Glutamatergic neuron (in vitro differentiated cells): ENCODE measurements at places on chromosomes 16 and 17. TPM values are rescaled to one million over a fixed set of nuclear protein-coding genes. Genes with fewer than 3 reads are reported as not detected.

Gene HOXB7
- 0.64 TPM for total RNA-seq

- DNase-seq: no peak
- peaks cover 2% of the 10 kb centered on the region for H3K27me3 ChIP-seq
- H3K4me1 ChIP-seq: peaks cover 6% of the 10 kb centered on the region
- H3K36me3 ChIP-seq: no peaks in the 10 kb centered on the region
- no peak overlapping the region for H3K27ac ChIP-seq
Observed at GRCh38 chr17:43936434-43936833, 5.8 kb downstream of the PPY start.

DNA sequence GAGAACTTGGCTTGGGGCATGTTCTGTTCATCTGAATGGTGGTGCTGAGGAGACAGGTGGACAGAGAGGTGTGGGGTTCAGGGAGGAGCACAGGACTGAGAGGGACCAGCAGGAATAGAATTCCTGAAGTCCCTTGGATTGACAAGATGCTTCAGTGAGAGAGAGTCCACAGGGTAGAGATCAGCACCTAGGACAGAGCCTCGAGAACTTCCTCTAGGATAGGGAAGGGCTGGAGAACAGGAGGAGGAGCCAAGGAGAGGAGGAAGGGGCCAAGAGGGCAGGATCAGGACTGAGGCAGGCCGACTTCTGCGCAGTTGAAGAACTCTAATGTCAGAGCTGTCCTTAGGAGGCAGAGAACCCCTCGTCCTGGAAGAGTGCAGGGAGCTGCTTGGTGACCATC, 138.4 kb downstream of the PRKCB start:
- H3K4me3 ChIP-seq: no peak overlapping the region
- peaks cover under 1% of the 10 kb centered on the region for H3K36me3 ChIP-seq
- peaks cover 10% of the 10 kb centered on the region for H3K27me3 ChIP-seq
- no peak overlapping the region for H3K27ac ChIP-seq
- DNase-seq: no peak

GRCh38 chr17:55661256-55661758, 61.4 kb downstream of the TMEM100 start:
- no peak for DNase-seq
- peaks cover 3% of the 10 kb centered on the region for H3K27me3 ChIP-seq
- H3K4me1 ChIP-seq: peaks cover 33% of the 10 kb centered on the region
- no peaks in the 10 kb centered on the region for H3K36me3 ChIP-seq

GRCh38 chr17:71342737-71343136, 778.1 kb upstream of the SOX9 start:
- DNase-seq: no peak
- no peak overlapping the region for H3K4me3 ChIP-seq
- H3K4me1 ChIP-seq: no peaks in the 10 kb centered on the region
- peaks cover 2% of the 10 kb centered on the region for H3K27me3 ChIP-seq
- H3K27ac ChIP-seq: no peak overlapping the region

- DNase-seq: no peak
- H3K4me1 ChIP-seq: no peaks in the 10 kb centered on the region
- H3K27me3 ChIP-seq: no peaks in the 10 kb centered on the region
- no peaks in the 10 kb centered on the region for H3K36me3 ChIP-seq
Observed at GRCh38 chr16:61564716-61565115, 471.5 kb downstream of the CDH8 start.

Gene VWA3A
- 0.17 TPM for total RNA-seq

DNA sequence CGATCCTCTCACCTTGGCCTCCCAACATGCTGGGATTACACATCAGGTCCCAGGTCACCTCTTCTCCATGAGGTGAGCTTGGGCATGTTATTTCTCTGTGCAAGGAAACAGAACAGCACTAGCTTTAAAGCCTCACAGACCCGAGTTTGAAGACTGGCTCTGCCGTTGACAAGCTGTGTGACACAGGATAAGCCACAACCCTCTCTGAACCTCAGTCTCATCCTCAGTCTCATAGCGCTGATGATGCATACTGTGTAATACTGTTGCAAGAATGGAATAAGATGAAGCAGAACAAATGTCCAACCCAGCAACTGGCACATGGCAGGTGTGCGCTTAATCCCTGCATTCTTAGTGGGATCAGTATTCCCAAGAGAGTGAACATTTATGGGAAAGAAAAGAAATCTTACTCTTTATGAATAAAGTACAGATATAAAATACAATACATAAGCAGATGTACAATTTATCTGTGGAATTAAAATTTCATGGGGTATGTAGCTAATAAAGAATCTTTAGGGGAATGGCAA, 43.5 kb downstream of the ABAT start:
- H3K27ac ChIP-seq: peak overlapping the region; percentile 33
- H3K27me3 ChIP-seq: peaks cover 2% of the 10 kb centered on the region
- DNase-seq: no peak
- peaks cover 12% of the 10 kb centered on the region for H3K4me1 ChIP-seq

Gene NPTX1
- total RNA-seq: 18.1 TPM

DNA sequence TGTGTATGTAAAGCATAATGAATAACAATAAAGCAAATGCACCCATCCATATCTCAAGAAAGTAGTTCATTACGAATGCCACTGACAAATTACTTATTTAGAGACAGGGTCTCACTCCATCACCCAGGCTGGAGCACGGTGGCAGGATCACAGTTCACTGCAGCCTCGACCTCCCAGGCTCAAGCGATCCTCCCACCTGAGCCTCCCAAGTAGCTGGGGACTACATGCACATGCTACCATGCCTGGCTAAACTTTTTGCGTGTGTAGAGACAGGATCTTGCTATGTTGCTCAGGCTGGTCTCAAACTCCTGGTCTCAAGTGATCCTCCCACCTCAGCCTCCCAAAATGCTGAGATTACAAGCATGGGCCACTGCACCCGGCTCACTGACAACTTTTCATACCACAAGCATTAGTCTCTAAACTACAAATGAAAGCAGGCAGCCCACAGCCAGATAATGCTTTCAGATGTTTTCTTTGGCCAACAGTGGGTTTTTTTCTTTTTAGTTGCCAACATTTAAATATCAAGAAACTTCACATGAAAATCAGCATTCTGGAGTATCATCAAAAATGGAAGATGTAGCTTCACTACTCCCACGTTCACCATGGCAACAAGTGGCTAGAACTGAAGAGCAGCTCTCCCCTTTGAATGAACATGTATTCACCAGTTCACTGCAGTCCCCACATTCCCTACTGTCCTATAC, 7.7 kb downstream of the ARHGAP17 start:
- H3K27me3 ChIP-seq: peaks cover 2% of the 10 kb centered on the region
- H3K4me1 ChIP-seq: peaks cover 28% of the 10 kb centered on the region
- no peak for DNase-seq

DNA sequence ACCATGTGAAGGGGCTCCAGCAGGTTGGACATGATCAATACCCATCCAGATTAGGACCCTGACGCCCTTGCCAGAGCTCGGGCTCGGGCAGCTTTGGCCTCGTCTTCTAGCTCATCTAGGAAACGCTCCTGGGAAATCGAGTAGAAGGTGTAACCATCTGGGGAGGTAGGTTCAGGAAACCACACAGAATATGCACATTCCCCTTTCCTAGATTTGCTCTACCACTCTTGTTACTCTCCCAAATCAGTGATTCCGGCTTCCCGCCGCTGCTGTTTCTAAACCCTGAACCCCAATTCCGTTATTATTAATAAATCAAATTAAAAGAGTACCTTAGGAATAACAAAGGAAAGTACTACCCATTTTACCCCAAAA, 507 bp downstream of the COA3 start:
- peaks cover 6% of the 10 kb centered on the region for H3K36me3 ChIP-seq
- H3K27me3 ChIP-seq: peaks cover 8% of the 10 kb centered on the region
- H3K27ac ChIP-seq: peak overlapping the region; percentile 85
- peak overlapping the region; percentile 93 for H3K4me3 ChIP-seq
- no peak for DNase-seq

Gene CHST5
- 0.64 TPM for total RNA-seq

- DNase-seq: no peak
- H3K4me1 ChIP-seq: peaks cover 2% of the 10 kb centered on the region
- H3K36me3 ChIP-seq: peaks cover 5% of the 10 kb centered on the region
- peaks cover 4% of the 10 kb centered on the region for H3K27me3 ChIP-seq
- peak overlapping the region; percentile 14 for H3K27ac ChIP-seq
- no peak overlapping the region for H3K4me3 ChIP-seq
Observed at GRCh38 chr17:2282297-2282873, 21.2 kb downstream of the SMG6 start.

Gene ASGR1
- 29.0 TPM for total RNA-seq

GRCh38 chr16:69328854-69329316, 1.5 kb downstream of the PDF start:
- H3K4me3 ChIP-seq: peak overlapping the region; percentile 88
- H3K27ac ChIP-seq: peak overlapping the region; percentile 76
- peaks cover 4% of the 10 kb centered on the region for H3K27me3 ChIP-seq
- DNase-seq: no peak

DNA sequence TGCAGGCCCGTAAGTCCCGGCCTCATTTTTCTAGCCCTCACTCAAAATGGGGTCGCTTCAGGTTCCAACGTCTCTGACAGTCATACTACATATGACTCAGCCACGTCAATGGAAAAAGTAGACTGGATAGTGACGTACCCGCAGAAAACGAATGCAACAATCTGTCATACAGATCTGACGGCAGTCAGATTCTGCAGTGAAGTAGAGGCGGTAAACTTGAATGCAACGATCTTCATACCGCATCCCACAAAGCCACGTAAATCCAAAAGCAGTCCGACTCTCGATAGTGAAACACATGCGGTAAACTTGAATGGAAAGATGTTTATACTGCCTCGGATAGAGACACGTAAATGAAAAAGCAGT, 38.4 kb upstream of the ARL4D start:
- no peaks in the 10 kb centered on the region for H3K4me1 ChIP-seq
- peaks cover 12% of the 10 kb centered on the region for H3K27me3 ChIP-seq
- no peak overlapping the region for H3K27ac ChIP-seq

DNA sequence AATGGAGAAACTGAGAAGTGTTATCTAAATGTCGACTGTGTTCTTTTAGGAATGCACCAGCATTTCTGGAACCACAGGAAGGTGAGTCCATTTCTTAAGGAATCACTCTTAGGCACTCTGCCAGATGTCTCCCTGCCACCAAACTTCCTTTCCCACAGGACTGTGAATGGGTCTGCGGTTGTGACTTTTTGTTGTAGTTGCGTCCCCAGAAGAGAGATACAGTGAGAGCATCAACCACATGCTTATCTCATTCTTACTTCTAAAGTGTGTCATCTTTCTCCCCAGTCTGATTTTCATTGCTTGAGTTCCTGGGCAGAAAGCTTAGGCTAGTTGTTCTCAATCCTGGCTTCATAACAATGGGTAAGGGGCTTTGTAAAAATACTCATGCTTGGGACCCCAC, 13.4 kb downstream of the ITPRIPL2 start:
- no peak for DNase-seq
- peak overlapping the region; percentile 39 for H3K27ac ChIP-seq
- H3K4me3 ChIP-seq: no peak overlapping the region

GRCh38 chr16:66444049-66444481, 17.0 kb downstream of the BEAN1 start:
- no peak overlapping the region for H3K27ac ChIP-seq
- H3K27me3 ChIP-seq: peaks cover 10% of the 10 kb centered on the region
- no peaks in the 10 kb centered on the region for H3K36me3 ChIP-seq

Gene TMEM88
- 23.7 TPM for total RNA-seq

DNA sequence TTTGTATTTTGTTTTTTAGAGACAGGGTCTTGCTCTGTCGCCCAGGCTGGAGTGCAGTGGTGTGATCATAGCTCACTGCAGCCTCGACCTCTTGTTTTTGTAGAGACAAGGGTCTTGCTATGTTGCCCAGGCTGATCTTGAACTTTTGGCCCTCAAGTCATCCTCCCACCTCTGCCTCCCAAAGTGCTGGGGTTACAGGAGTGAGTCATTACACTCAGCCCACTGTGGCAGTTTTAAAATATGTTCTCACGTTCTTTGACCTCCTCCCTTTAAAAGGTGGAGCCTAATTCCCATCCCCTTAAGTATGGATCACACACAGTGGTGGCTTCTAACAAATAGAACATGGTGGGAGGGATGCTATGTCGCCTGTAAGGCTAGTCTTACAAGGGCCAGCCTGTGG, 67.7 kb downstream of the ZDHHC7 start:
- no peak for DNase-seq
- no peaks in the 10 kb centered on the region for H3K4me1 ChIP-seq
- H3K27me3 ChIP-seq: peaks cover 9% of the 10 kb centered on the region
- peaks cover 4% of the 10 kb centered on the region for H3K36me3 ChIP-seq
- H3K4me3 ChIP-seq: no peak overlapping the region
- no peak overlapping the region for H3K27ac ChIP-seq

Gene TSPAN10
- not detected for total RNA-seq

DNA sequence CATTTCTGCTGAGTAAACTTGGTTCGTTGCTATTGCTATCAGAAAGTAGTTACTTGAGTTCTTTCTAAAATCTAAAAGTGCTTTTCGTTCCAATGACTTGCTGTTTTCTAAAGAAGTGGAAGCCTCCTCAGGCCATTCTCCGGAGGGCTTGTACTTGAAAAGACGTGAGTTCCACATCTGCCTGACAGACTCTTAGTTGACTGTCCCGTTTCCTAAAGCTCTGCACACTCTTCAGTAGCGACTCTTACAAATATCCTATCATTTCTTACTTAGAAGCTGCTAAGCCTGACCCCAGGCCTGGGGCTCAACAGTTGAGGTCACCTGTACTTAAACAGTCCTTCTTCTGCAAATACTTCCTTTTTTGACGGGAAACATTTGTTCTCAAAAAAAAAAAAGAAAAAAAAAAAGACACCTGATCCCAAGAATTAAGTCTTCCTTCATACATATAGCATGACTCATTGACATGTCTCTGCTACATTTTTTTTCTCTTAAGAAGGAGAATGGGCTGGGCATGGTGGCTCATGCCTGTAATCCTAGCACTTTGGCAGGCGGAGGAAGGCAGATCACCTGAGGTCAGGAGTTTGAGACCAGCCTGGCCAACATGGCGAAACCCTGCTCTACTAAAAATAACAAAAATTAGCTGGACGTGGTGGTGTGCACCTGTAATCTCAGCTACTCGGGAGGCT, 61.5 kb downstream of the DHRS7C start:
- peaks cover 4% of the 10 kb centered on the region for H3K27me3 ChIP-seq
- no peak overlapping the region for H3K4me3 ChIP-seq
- H3K4me1 ChIP-seq: peaks cover 11% of the 10 kb centered on the region

DNA sequence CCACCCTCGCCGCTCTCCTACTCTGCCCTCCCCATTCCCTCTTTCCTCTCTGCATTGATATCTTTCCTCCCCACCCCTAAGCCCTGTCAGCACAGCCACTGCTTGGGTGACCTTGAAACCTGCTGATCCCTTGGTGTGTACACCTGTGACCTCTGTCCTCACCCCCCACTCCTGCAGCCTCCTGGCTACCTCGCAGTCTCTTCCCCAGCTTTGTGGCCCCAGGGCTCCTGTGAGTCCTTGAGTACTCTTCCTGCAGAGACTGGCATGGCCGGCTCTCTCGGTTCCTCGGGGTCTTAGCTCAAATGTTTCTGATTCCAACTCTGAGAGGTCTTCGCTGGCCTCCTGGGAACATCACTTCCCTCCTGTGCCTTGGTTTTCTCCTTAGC, 31.7 kb downstream of the ADCY7 start:
- H3K27ac ChIP-seq: peak overlapping the region; percentile 66
- DNase-seq: no peak
- peaks cover 11% of the 10 kb centered on the region for H3K4me1 ChIP-seq

Gene OR1A1
- not detected for total RNA-seq

Gene CSH1
- not detected for total RNA-seq
